Peyer's patch (tissue), 4 donors: ENCODE measurements at places on chromosomes 2 and 18. TPM values are rescaled to one million over a fixed set of nuclear protein-coding genes. Genes with fewer than 3 reads are reported as not detected.
A peak's percentile ranks its signal among the peaks of the same experiment; 100 is the strongest.

Gene EGR4
- total RNA-seq = not detected

DNA sequence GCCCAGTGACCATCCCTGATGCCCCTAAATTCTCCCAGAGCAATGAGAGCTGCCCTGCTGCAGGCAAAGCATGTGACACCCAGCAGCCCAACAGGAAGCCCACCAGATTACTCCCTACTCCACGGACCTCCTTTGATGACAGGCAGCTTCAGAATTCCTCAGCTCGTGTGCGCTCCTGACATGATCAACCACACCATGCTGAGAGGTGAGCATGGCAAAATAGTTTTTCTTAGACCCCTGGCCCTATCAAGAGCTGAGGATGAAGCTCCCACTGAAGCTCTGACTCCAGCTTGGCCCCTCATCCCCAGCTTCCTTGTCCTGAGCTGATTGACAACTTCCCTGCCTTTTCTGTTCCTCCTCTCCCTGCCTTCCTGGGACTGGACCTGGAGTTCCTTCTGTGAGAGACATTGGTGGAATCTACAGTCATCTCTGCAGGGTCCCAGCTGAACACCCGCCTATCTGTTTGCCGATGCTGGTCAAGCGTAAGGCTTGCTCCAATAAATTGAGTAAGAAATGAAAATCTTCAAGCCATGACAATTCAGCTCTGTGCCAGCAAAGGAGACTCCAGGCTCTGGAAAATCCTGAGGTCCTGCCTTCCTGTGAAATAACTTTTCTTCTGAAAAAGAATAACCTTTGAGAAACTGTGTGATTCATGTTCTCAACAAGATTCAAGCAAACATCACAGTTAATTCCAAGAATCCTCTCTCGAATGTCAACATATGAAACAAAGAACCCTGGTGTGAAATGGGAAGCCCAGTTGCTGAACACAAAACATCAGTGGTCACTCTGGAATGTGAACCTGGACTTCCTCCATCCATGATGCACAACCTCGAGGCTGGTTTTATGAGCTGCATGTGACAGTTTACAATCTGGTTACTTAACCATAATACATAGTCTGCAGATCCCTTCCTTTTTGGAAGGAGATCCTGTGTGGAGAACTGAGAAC lies 201.1 kb downstream of the SPP2 start:
- DNase-seq = peak; percentile 54
- no peak overlapping the region for H3K4me3 ChIP-seq
- peak overlapping the region; percentile 46 for H3K27ac ChIP-seq
- H3K36me3 ChIP-seq = no peaks in the 10 kb centered on the region
- H3K27me3 ChIP-seq = no peaks in the 10 kb centered on the region
- no peaks in the 10 kb centered on the region for H3K4me1 ChIP-seq

Gene TIMM21
- 23.1 TPM for total RNA-seq

DNA sequence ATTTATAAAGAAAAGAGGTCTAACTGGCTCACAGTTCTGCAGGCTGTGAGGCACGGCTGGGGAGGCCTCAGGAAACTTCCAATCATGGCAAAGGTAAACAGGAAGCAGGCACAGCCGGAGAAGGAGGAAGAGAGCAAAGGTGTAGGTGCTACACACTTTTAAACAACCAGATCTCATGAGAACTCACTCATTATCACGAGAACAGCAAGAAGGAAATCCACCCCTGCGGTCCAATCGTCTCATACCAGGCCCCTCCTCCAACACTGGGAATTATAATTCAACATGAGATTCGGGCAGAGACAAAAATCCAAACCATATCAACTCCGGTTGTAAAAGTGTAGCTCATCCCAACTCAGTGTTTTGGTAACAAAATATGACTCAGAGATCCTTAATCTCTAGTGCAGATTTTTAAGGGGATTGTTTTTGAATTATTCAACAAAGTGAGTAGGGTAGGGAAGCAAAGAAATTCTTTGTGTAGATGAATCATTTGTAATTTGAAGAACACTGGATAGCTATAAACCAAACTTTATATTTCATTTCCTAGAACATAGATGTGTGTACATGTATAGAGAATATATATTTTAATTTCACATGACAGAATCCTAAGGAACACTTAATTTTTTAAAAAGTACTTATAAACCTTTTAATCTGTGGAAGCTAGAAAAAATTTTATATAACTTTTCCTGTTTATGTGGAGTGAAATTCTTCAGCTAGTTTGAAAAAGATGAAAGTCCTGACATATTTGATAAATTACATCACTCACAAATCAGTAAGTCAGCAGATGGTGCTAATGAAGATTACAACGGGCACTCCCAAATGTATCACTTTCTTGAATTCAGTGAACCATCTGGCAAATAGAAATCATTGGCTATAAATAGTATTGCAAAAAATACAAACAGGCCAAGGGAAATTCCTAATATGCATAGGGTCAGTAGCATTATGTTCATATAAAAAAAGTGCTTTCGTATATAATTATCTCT lies 130.1 kb downstream of the OLA1 start:
- DNase-seq = no peak
- no peaks in the 10 kb centered on the region for H3K27me3 ChIP-seq
- no peak overlapping the region for H3K4me3 ChIP-seq
- no peak overlapping the region for H3K27ac ChIP-seq
- H3K4me1 ChIP-seq = no peaks in the 10 kb centered on the region
- H3K36me3 ChIP-seq = no peaks in the 10 kb centered on the region

Gene GALNT5
- 6.6 TPM for total RNA-seq

GRCh38 chr2:230640540-230641011 lies 72.1 kb upstream of the CAB39 start:
- DNase-seq = no peak
- peaks cover 9% of the 10 kb centered on the region for H3K4me1 ChIP-seq
- no peaks in the 10 kb centered on the region for H3K36me3 ChIP-seq
- H3K4me3 ChIP-seq = no peak overlapping the region
- no peak overlapping the region for H3K27ac ChIP-seq
- H3K27me3 ChIP-seq = no peaks in the 10 kb centered on the region

Gene ZSWIM2
- not detected for total RNA-seq

Gene VWC2L
- not detected for total RNA-seq

DNA sequence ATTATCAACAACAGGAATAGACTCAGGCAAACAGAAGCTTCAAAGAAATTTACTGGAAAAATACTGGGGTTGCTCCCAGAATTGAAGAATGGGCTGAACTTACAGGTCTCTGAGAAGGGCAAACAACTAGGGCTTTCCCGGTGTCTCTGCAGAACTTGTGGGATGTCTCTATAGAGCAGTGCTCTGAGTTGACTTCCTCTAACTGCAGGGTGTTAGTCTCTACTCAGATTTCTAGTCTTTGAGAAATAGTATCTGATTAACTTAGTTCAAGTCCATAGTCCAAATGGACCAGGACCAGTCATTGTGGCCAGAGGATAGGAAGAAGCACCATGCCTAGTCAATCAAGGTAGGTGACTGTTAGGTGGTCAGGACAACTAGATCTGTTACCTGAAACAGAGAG lies 45.8 kb downstream of the LIMS1 start:
- H3K27me3 ChIP-seq = no peaks in the 10 kb centered on the region
- no peak overlapping the region for H3K27ac ChIP-seq
- DNase-seq = no peak

- H3K36me3 ChIP-seq = no peaks in the 10 kb centered on the region
- no peaks in the 10 kb centered on the region for H3K27me3 ChIP-seq
- no peak overlapping the region for H3K4me3 ChIP-seq
These were observed 178.4 kb downstream of the KCNE4 start for GRCh38 chr2:223230352-223230751.

DNA sequence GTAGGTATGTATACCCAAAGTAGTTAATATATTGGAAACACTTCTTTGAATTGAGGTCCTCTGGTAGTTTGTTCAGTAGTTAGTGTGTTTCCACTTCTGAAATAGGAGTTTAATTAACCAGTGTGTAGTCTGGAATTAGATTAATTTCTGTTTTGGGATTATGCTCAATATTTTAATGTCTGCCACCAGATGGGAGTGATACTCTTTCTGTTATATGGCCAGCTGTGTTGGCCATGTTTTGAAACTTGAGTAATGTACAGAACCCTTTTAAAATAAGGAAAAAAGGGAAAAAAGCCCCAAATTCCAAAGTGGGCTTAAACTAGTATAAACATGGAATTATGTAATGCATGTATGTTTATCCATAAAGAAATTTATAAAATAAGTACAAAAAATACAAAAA lies 147.7 kb downstream of the CTNNA2 start:
- no peak for DNase-seq
- H3K27ac ChIP-seq = no peak overlapping the region
- no peak overlapping the region for H3K4me3 ChIP-seq
- no peaks in the 10 kb centered on the region for H3K27me3 ChIP-seq
